Stimulated activated CD8-positive, alpha-beta memory T cell treated with anti-CD3 and anti-CD28 coated beads, Interleukin-2, amount 100 ng/mL, for 1 hour (primary cell): ENCODE measurements at places on chromosomes 5 and 9.

DNA sequence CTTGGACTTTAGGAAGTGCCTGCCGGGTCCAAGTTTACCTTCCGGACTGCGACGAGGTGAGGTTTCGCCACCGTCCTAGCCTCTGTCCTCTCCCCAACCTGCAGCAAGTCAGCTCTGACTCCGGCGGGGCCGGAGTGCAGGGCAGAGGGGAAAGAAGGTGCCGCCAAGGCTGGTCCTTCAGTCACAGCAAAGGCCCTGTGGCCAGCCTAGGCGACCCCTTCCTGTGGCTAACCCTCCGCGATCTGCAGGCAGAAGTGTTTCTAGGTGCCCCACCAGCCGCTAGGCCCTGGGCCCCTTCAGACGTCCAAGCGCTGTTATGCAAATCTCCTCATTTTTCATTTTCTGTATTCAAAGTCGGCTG is 11.1 kb upstream of the NKX2-5 start:
- no peak for DNase-seq

DNA sequence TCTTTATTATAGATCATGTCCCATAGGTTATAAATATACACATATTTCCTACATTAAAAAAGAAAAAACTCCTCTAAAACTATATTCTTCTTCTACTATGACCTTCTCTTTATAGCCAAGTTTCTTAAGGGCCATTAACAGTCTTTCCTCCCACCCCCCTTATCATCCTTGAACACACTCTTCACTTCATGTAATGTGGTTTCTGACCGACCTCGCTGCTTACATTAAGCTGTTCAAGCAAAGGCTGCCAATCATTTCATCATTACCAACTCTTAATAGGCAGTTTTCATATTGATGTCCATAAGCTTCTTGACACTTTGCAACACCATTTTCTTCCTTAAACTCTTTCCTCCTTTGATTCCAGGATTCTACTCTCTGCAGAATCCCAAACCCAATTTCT is 283.0 kb upstream of the PCSK5 start:
- DNase-seq, result no peak

GRCh38 chr9:73541923-73542322 is 390.3 kb downstream of the ANXA1 start:
- DNase-seq, result no peak

DNA sequence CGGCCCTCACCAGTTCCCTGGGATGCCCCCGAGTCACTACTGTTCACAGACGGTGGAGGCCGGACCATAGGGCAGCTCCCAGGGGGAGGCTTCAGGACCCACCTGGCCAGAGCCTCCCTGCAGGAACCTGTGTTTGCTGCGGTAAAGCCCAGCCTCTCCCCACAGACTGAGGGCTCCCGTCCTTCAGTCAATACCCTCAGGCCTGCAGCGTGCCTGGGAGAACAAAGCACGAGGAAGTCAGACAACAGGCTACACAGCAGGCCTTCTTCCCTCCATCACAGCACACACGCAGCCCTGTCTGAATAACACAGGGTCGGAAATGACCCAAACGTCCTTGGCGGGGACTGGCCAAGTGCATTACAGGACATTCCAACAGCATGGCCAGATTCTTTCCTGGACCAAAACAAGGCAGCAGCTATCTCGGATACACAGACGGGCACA is 34.4 kb downstream of the COL23A1 start:
- DNase-seq, result no peak

GRCh38 chr5:33688526-33688925 is 203.3 kb downstream of the ADAMTS12 start:
- DNase-seq, result no peak

GRCh38 chr5:167869125-167869524 is 422.3 kb upstream of the WWC1 start:
- DNase-seq, result no peak

DNA sequence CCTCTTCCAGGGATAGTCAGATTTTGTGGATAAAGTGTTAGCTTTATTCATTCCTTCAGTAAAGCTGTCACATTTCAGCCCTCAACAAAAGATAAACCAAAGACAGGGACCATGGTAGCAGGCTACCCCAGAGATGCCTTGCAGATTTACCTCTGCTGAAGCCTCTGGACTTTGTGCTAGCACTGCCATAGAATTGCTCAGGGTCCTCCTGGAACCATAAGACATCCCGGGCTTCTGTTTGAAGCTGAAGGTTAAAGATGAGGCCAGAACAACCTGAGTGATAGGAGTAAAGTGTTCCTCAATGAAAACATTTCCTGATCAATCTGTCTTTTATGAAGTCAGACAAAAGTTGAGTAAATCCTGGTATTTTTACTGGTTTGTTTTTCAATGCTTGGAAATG is 57.5 kb upstream of the ARL15 start:
- no peak for DNase-seq

- DNase-seq, result no peak
Measured at GRCh38 chr5:103804711-103805110, 242.1 kb upstream of the NUDT12 start.

GRCh38 chr9:23821375-23822181 is 4.5 kb downstream of the ELAVL2 start:
- DNase-seq, result no peak

DNA sequence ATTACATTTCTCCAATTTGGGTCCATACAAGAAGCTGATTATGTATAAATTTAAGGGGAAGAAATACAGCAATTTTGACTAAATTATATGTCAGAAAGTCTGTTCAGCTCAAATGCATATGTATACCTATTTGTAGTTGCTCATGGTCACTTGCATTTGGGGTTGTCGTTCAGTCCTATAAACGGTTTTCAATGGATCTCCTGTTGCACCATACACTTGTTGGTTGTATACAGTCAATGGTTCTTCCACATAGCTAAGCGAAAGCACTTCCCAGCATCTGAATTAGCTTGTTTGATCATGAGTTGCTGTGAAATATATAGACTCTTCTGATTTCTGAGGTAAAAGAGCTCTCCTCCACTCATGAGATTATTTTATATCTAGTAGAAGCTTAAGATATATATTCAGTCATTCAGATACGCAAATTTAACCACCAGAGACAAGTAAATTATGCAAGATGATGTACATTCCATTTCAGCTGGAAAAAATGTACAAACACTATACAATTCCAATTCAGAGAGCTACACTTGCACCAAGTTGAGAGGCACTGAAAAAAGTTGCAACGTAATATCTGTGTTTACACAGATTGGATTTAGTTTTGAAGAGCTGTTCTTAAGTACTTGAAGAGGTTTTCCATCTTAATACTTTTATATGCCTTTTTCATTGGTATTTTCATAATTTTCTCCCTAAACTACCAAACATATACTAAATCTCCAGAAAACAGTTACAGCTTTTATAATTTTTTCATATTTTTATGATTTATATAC is 64.4 kb upstream of the POU5F2 start:
- no peak for DNase-seq

- DNase-seq, result no peak
Measured at GRCh38 chr5:143733665-143734455, 78.1 kb upstream of the HMHB1 start.
